Gastrocnemius medialis (tissue), 4 donors: ENCODE measurements at places on chromosomes 5 and 9. TPM values are rescaled to one million over a fixed set of nuclear protein-coding genes. Genes with fewer than 3 reads are reported as not detected.

Gene CCL27
- total RNA-seq: not detected

Gene RBM18
- 24.5 TPM for total RNA-seq

Gene IGIP
- total RNA-seq: 8.0 TPM

DNA sequence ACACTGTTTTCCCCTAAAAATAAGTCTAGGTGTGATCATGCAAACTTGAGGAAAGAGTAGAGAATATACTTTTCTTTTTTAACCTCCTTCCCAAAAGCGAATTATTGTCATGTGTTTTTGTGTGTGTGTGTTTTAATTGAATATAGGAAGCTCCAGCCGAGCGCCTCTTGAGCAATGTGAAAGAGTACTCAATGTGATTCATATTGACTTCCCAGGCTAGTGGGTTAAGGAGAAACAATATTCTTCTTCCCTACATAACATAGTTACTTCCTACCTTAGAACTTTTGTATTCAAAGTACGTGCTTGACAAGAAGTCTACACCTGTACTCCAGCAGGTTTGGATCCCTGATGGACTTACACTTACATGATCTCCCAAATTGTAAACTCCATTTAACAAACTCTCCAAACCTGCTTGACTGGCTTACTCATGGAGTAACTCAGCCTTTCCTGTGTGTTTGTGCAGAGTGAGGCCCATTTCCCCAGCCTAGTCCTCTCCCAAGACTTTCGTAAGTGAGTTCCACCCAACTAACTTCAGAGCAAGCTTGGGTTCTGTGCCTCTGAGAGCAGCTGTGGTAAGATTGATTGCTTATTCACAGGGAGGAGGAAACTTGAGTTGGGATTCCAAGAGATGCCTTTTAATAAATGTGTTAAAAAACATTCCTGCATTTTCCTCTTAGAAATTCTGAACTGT lies 9.3 kb downstream of the SLC28A3 start:
- DNase-seq: no peak

- no peak for DNase-seq
These were observed 400 bp downstream of the TIFAB start for GRCh38 chr5:135451581-135452320.

DNA sequence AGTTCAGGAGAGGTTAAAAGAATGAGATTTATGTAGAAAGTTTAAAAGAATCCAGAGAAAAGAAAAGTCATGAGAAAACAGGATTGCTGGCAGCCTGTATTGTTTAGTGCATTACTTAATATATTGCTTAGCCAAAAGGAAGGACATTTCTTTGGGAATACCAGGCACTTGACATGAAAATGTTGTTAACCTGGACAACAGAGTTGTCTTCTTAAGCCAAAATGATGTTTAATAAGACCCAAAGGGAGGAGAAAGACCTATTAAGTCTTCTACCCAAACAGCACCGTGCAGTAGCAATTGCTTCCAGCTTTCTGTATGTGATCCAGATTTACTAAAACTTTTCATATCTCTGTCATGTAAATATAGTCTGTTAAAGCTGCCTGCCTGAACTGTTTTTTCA lies 74.0 kb upstream of the PRLR start:
- no peak for DNase-seq

GRCh38 chr5:100889896-100890295 lies 13.2 kb downstream of the ST8SIA4 start:
- no peak for DNase-seq

DNA sequence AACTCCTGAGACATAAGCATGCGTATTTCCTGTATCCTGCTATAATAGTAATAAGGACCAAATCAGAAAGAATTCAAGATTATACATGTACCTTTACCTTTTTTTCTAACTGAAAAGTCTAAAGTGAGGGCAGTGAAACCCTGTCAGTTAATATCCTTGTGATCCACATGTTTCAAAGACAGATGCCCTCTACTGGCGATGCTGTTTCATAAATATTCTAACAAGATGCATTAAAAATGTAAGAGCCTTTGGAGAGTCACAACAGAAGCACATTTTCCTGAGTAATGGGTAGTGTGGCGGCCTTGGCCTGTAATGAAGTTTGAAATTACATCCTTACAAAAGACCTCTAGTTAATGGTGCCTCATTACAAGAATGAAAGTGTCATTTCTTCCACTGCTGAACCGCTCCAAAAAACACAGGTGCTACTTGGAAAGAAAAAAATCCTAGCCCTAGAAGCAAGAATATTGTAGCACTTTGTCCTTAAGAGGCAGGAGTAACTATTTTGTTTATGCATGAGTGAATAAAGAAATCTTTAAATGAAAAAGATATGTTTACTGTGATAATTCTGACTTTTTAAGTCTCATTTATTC lies 232.6 kb downstream of the EPB41L4A start:
- DNase-seq: no peak

- DNase-seq: no peak
These were observed 2.0 kb upstream of the TEX48 start for GRCh38 chr9:114684036-114684435.

- no peak for DNase-seq
These were observed 212.7 kb upstream of the PIK3R1 start for GRCh38 chr5:68002836-68003235.

GRCh38 chr5:66012271-66012670 lies 85.9 kb downstream of the ERBIN start:
- DNase-seq: no peak

DNA sequence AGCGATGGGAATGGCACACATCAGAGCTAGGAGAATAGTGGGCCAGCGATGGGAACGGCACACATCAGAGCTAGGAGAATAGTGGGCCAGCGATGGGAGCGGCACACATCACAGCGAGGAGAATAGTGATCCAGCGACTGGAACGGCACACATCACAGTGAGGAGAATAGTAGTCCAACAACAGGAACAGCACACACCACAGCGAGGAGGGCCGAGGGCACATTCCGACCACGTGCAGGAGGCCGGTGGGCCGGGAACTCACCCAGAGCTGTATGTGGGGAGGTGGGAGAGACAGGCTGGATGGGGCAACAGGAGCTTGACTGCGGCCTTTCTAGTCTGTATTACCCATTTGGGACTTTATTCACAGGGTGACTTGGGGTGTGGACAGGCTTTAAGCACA lies 271.1 kb upstream of the IRX4 start:
- no peak for DNase-seq

DNA sequence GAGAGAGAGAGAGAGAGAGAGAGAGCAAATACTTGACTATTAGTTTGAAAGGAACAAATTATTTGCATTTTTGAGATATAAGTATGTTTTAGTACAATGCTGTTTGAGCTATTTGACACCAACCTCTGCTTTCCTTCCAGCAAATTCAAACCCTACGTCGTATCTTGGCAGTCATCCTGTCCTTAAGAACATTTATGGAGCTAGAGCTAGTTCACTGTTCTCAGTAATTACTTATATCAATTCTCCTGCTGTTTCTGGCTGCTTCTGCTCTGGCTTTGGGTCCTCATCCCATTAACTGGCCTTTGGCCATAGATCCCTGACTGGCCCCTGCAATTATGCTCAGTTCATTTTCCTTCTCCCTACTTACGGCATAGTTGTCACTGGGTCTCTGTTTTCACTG lies 19.9 kb upstream of the ERAP2 start:
- no peak for DNase-seq
